Subcutaneous adipose tissue (tissue), 4 donors: ENCODE measurements at places on chromosomes 6 and 20. TPM values are rescaled to one million over a fixed set of nuclear protein-coding genes. Genes with fewer than 3 reads are reported as not detected.

The ACOT8 gene
- total RNA-seq, result 32.6 TPM

The WFDC12 gene
- not detected for total RNA-seq

The BANF2 gene
- total RNA-seq, result not detected

The GABRR1 gene
- not detected for total RNA-seq

The OOEP gene
- total RNA-seq, result not detected

The ADGB gene
- not detected for total RNA-seq

The MPIG6B gene
- not detected for total RNA-seq

The FGD2 gene
- total RNA-seq, result 102 TPM

The PHIP gene
- total RNA-seq, result 41.6 TPM

The XKR7 gene
- not detected for total RNA-seq
